ENCODE measurements at places on chromosomes 12 and 14.

DNA sequence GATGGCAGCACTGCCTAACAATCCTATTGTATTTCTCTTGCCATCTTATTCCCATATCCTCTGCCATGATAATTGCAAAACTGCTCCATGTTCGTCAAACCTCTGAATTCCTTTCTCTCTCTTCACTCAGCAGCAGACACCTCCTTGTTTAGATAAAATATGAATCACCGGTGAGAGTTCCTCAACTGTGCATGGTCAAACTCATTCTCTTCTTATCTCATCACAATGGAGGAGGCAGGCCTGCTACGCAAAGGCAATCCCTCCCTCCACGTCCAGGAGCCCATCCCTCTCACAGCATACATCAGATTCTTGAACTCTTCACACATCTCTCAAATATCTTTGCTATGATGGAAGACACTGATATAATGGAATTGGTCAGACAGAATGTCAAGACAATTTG lies 90.1 kb upstream of the DAAM1 start:
- no peak for DNase-seq

- DNase-seq, result no peak
These were observed 62.1 kb upstream of the KIF21A start for GRCh38 chr12:39505023-39505422.

- no peak for DNase-seq
These were observed 4.7 kb downstream of the TNFRSF1A start for GRCh38 chr12:6336889-6337853.

DNA sequence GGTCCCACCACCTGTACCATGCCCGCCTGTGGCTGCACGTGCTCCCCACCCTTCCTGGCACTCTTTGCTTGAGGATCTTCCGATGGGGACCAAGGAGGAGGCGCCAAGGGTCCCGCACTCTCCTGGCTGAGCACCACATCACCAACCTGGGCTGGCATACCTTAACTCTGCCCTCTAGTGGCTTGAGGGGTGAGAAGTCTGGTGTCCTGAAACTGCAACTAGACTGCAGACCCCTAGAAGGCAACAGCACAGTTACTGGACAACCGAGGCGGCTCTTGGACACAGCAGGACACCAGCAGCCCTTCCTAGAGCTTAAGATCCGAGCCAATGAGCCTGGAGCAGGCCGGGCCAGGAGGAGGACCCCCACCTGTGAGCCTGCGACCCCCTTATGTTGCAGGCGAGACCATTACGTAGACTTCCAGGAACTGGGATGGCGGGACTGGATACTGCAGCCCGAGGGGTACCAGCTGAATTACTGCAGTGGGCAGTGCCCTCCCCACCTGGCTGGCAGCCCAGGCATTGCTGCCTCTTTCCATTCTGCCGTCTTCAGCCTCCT lies 1.1 kb downstream of the INHBE start:
- DNase-seq, result peak; percentile 23

GRCh38 chr12:25151476-25151875 lies 43.5 kb downstream of the DNAI7 start:
- DNase-seq, result no peak

- no peak for DNase-seq
These were observed 55.9 kb upstream of the TSPAN11 start for GRCh38 chr12:30870491-30871265.

GRCh38 chr14:63638493-63638892 lies 3.2 kb downstream of the WDR89 start:
- peak; percentile 51 for DNase-seq

DNA sequence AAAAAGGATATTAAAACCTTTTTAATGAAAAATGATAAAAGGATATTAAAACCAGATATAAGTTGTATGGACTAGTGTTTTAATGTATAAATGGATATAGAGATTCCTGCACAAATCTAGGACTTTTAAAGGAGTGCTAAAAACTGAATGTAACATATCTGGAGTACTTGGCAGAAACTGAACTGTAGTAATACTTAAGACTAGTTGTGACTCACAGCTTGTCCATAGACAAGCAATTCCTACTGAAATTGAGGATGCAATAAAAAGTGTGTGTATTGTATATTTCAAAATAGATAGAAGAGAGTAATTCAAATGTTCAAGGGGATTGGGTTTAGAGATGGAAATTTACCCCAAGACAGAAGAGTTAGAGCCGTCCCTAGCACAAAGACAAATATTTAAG lies 59.6 kb downstream of the FBXO33 start:
- DNase-seq, result no peak

DNA sequence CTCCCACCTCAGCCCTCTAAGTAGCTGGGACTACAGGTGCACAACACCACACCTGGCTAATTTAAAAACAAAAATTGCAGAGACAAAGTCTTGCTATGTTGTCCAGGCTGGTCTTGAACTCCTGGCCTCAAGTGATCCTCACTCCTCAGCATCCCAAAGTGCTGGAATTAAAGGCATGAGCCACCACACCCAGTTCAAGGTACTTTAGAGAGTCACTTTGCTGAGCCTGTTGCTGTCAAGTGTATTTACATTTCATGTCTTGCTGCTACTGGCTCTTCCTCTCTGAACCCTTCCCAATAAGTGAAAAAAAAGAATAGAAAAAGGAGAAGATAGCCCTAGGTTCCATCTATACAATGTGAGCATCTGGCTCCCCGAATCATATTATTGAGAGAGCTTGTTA lies 38.4 kb downstream of the SLCO1A2 start:
- DNase-seq, result no peak

DNA sequence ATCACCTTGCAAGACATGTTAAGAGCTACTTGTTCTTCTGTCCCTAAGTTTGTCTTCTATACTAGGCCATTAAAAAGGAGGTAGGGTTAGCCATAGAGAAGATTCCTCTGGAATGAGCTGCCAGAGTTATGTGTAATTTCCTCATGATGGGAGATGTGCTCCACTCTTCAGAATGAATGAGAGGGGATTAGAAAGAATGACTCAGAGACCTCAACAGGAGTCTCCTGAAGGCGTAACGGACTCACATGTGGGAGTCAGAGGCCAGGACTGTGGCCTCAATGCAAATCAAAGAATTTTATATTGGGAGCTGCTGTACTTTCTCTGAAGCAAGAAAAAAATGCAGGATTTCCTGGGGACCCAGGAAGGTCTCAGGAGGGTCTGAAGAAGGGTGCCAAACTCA lies 87.8 kb upstream of the ATXN7L3B start:
- DNase-seq, result no peak

- no peak for DNase-seq
These were observed 3.3 kb downstream of the NCKAP5L start for GRCh38 chr12:49824895-49825294.

- DNase-seq, result no peak
These were observed 4.7 kb downstream of the B3GNT4 start for GRCh38 chr12:122208073-122208820.

DNA sequence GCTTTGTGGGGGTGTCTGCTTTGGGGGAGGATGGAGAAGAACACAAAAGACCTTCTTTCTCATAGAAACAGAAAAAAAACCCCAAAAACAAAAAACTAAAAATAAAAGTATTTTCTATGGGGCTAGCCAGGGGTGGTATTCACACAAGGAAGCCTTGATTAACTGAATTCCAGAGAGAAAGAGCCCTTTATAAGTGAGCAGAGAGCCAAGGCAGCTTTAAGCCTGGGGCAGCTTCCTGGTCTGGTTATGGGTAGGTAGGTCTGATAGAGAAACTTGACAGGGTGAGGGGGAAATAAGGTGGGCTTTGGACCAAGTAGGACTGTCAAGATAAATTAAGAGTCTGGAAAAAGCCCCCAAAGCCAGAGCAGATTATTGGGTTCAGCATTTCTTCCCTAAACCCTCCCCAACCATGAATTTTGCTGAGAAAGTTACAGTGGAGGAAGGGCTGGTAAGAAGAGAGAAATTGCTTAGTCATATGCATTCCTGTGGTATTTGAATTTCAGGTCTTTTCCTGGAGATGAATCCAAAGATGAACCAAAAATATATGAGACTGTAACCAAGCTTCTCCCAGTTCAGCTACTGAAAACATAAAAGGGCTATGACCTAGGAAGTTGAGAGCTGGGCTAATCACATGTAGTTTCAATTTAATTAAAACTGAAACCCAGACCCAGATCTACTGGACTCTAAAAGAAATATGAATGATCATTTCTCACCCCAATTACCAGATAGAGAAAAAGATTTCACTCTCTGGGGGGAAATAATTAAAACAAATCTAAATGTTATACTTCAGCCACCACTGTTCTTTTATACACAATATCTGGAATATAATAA lies 144.8 kb downstream of the TBC1D30 start:
- no peak for DNase-seq

DNA sequence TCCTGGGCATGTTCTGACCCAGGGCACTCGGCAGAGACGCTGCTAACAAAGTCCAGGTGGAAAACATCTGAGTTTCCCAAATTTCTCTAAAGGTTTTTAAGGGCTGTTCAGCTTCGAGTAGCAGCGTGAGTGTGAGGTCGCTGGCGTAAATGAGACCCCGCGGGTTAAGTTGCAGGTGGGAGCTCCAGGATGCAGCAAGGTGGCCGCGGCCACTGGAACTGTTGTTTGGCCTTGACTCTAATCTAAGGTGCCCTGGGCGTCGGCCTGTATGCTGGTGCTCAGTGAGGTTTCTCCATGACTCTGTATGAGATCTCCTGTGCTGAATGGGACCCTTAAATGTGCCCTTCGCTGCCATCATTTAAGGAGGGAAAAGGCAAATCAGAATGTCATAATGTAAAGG lies 50.7 kb downstream of the ELK3 start:
- DNase-seq, result no peak

DNA sequence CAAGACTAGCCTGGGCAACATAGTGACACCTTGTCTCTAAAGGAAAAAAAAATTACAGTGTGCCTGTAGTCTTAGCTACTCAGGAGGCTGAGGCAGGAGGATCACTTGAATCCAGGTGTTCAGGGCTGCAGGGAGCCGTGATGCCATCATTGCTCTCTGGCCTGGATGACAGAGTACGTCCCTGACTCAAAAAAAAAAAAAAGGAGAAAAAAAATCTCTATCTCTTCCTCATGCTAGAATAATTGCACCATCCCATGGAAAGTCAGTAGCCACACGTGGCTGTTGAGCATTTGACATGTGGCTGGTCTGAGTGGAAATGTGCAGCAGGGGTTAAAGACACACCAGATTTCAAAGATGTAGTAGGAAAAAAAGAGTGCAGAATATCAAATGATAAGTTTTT lies 3.8 kb downstream of the RILPL1 start:
- DNase-seq, result no peak

GRCh38 chr12:72318341-72318740 lies 46.2 kb downstream of the TRHDE start:
- DNase-seq, result no peak

Measured in hematopoietic multipotent progenitor cell treated with erythropoietin and hydrocortisone succinate and interleukin-3 and kit ligand, for 17 days (in vitro differentiated cells).